HFFc6 (cell line): ENCODE measurements at places on chromosomes 1 and 21. TPM values are rescaled to one million over a fixed set of nuclear protein-coding genes. Genes with fewer than 3 reads are reported as not detected.
A peak's percentile ranks its signal among the peaks of the same experiment; 100 is the strongest.

GRCh38 chr1:187157552-187157951 is 328.8 kb downstream of the PLA2G4A start:
- no peak for DNase-seq
- no peaks in the 10 kb centered on the region for H3K36me3 ChIP-seq
- H3K4me1 ChIP-seq: no peaks in the 10 kb centered on the region

DNA sequence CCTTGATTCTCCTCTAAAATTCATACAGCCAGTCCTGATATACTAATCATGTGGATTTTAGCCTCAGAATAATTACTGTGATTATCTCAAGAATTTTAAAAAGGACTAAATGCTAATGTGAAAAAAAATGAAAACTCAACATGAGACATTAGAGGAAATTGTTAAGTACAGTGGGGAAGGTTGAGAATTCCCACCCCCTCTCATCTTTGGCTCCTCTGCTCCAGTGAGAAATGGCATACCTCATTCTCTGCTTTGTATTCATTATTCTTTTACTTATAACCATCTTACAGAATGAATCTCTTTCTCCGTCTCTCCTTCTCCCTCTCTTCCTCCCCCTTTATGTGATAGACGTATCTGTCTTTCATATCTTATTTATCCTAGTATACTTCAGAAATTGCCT is 70.9 kb downstream of the DIRAS3 start:
- peaks cover 32% of the 10 kb centered on the region for H3K4me1 ChIP-seq
- peak overlapping the region; percentile 71 for H3K27ac ChIP-seq
- no peaks in the 10 kb centered on the region; the same call in 1 of the 2 replicates for H3K27me3 ChIP-seq
- H3K4me3 ChIP-seq: peak overlapping the region; percentile 28; the same call in 1 of the 2 replicates
- H3K36me3 ChIP-seq: peaks cover 4% of the 10 kb centered on the region; the same call in 1 of the 2 replicates

GRCh38 chr21:41616031-41616591 is 108.2 kb upstream of the TMPRSS2 start:
- H3K27ac ChIP-seq: peak overlapping the region; percentile 100
- peaks cover 4% of the 10 kb centered on the region for H3K27me3 ChIP-seq
- peaks cover 58% of the 10 kb centered on the region for H3K4me1 ChIP-seq

DNA sequence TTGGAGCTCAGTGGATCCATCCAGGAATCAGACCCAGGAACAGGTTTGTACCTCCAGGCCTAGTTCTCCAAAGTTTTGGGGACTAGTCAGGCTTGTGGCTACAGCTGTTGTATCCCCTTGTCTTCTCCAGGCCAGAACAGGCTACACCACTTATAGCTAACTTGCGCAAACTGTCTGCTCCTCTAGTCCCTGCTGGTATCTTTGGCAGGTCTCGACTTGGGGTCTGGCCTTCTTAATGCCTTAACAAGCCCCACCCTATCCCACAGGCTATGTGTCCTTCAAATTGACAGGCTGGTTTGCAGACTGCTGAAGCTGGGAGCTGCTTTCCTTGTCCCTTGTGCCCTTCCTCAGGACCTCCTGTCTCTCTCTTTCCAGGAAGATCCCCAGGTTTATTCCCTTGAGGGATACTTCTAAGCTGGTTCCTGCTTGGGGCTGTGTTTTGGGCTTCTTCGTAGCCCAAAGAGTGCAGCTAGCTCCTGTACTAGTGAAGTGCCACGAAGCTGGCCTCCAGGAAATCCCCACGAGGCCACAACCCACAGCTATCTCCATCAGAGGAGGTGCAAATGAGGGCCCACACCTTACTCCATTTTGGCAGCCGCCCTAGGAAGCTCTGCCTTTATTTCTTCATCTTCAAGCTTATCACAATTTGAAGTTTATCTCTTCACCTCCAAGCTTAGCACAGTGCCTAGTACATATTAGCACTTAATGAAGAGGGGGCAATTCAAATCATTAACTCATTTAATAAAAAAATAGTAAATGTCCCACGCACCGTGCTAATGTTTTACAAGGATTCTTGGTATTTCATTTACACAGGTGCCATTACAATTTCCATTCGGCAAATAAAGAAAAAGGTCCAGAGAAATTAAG is 683 bp upstream of the DMAP1 start:
- peaks cover 2% of the 10 kb centered on the region for H3K27me3 ChIP-seq
- peak overlapping the region; percentile 63 for H3K27ac ChIP-seq
- peaks cover 23% of the 10 kb centered on the region for H3K4me1 ChIP-seq
- H3K4me3 ChIP-seq: peak overlapping the region; percentile 90
- no peak for DNase-seq

The ATP1A2 gene
- 0.09 to 0.27 TPM in 2 of 3 replicates, not detected in the other for total RNA-seq

The RPTN gene
- total RNA-seq: not detected in 3 replicates

The SLC25A34 gene
- 0.26 to 0.70 TPM (median 0.27 TPM) in 3 replicates for total RNA-seq

The CELA3A gene
- not detected in 3 replicates for total RNA-seq
